ENCODE measurements at places on chromosomes 7 and 10.

- DNase-seq = no peak
Observed at GRCh38 chr7:69681181-69681580, 82.9 kb downstream of the AUTS2 start.

DNA sequence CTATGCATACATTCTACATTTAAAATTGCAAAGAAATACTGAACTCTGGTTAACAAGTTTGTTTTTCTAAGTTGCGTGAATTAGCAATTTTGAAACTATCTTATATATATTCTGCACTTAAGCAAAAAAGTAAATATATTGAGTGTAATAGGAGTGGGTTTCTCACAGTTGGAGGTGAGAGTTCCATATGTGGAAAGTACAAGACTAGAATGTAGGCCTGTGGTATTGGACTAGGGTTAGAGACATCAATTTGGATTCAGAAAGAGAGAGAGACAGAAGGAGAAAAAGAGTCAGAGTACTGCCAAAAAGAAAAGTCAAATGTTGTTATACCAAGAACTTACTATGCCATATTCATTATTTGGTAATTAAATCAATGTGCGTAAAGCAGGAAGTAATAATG is 47.3 kb upstream of the ITGB8 start:
- DNase-seq = no peak

DNA sequence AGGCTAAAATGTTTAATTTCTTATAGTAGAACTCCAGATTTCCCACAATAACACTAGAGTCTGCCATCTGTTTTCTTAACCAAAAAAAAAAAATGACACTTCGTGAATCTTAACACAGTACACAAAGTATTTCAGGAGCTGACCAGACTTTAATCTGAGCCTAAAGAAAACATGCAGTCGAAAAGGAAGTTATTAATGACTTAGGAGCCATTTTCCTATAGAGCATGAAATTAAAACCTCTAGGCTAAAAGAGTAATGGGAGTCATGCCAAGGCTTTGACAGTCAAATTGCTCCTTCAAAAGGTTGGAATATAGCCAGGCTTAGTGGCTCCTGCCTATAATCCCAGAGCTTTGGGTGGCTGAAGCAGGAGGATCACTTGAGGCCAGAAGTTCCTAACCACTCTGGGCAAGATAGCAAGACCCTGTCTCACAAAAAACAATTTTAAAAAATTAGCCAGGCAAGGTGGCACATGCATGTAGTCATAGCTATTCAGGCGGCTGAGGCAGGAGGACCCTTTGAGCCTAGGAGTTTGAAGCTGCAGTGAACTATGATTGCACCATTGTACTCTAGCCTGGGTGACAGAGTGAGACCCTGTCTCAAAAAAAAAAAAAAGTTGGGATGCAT is 13.6 kb downstream of the MICU1 start:
- DNase-seq = peak; percentile 23

DNA sequence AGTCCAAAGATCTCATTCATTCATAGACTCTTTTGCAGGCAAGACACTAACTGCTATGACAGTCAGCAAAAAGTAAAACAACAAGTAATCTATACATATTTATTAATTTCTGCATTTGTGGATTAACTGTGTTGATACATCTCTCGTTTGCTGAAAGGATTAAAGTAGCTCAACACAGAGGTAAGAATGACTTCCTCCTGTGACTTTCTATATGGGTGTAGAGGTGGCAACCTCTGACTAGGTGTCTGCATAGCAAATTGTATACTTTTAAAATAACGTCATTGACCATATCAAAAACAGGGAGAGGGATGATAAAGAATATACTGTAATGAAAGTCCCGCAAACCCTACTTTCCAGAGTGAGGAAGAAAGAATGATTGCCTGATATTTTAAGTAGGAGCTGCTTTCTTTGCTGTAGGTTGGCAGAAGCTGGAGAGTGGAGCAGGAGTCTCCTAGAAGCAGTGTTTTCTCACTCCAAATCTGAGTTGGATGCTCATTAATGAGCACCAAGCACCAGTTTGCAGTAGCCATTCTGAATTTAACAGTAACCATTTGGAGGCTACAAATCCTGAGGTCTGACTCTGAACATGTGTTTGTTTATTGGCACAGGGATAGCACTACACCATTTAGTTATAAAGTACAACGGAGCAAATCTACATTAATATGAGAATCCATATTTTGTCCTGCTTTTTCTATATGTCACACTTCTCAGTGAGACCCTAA is 9.2 kb upstream of the LRRN3 start:
- DNase-seq = no peak

All from NCI-H748 treated with DMSO at 0.1 percent for 48 hours (cell line).